ENCODE measurements at places on chromosomes 4 and X.

GRCh38 chr4:137343221-137343620, 189.1 kb downstream of the PCDH18 start:
- DNase-seq, result no peak

GRCh38 chr4:40380647-40381046, 45.5 kb downstream of the CHRNA9 start:
- DNase-seq, result no peak

- DNase-seq, result no peak
Measured at GRCh38 chr4:180380733-180381132, 1862.5 kb upstream of the TENM3 start.

- no peak for DNase-seq
Measured at GRCh38 chr4:3192827-3193226, 56.1 kb upstream of the MSANTD1 start.

DNA sequence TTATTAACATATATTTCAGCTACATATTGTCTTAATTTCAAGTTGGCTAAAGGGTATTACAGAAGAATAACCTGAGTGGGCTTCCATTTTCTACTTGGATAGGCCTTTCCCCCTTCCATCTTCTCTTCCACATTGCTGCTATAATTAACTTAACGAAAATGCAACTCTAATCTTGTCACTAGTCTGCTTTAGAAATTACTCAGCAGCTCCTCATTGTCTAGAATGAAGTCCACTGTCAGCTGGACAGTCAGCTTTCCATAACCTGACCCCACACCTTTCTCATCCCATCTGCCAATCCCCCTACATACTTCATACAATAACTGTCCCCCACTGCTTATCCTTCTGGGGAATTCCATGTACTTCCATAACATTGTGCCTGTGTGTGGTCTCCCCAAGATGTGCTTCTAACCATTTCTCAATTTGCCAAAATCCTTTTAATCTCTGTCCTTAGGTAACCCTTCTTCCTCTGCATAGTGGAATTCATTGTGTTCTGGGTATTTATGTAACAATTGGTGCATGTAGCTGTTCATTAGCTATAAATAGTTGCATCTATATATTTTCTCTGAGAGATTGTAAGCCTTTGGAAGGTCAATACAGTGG, 4.8 kb downstream of the MND1 start:
- DNase-seq, result no peak

GRCh38 chr4:159564615-159565014, 461.7 kb downstream of the RAPGEF2 start:
- no peak for DNase-seq

- DNase-seq, result no peak
Measured at GRCh38 chr4:184992422-184992821, 25.9 kb upstream of the HELT start.

DNA sequence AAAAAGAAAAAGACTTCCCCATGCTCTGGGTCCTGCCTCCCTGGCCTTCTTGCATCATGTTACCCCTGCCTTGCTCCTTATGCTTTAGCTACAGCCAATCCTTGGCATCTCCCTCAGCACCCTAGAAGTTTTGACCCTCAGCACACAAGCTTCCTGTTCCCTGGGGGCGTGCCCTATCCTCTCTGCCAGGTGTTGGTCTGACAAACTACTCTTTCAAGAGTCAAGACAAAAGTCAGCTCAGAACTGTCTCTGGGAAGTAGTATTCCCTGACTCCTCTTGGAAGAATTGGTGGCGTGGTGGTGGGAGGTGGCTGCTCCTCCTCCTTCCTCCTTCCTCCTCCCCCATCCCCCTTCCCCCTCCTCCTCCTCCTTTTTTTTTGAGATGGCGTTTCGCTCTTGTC, 41.0 kb downstream of the PRPS1 start:
- DNase-seq, result no peak

DNA sequence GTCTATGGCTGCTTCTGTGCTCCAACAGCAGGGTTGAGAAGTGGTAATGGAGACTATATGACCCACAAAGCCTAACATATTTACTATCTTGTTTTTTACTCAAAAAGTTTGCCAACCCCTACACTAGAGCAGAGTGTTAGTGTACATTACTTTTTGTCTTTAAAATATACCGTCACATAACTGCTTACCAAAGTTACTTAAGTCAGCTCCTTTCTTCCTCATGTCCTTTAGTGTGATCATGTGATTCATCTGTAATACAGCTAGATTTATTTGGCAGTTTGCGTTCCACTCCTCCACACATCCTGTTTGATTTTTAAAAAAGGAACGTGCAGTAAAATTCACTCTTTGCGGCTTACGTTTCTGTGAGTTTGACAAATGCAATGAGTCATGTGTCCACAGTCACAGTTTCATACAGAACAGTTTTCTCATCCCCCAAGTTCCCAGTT, 162.4 kb upstream of the GPRIN3 start:
- DNase-seq, result no peak

- no peak for DNase-seq
Measured at GRCh38 chr4:89308161-89308500, 531 bp upstream of the GPRIN3 start.

DNA sequence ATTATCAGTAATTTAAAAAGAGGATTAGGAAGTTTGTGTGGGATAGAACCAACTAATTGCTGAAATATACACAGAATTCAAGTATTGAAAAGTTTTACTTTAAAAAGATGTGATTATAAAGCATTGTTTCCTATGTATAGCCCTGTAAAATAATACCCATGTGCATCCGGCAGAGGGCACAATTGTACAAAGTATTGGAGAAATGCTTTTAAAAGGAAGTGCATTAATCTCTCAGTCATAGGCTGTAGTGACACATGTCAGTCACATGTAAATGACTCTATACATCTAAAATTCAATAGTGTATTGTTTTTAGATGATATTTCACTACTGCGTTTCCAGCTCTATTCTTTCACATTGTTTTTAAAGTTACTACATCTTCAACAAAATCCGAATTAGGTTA, 9.7 kb upstream of the GEMIN8 start:
- DNase-seq, result peak; percentile 31

DNA sequence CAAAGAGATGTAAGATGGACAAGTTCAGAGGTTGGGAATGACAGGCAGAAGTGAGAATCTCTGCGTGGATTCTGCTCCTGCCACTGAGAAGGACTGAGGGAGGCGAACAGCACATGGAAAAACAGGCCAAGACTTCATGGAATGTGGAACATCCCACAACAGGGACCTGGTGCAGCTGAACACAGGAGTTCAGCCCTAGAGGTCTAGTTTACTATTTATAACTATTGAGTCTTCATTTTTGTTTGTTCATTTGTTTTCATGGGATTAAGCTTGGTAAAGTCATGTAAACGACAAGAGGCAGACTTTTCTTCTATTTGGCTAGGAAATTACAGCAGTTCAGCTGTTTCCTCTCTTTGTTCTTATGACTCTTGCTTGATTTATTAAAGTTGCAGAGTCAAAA, 234.5 kb downstream of the MAML3 start:
- no peak for DNase-seq

GRCh38 chr4:53693909-53694308, 102.6 kb upstream of the LNX1 start:
- DNase-seq, result no peak

- DNase-seq, result no peak
Measured at GRCh38 chr4:78689261-78689660, 86.9 kb upstream of the BMP2K start.

DNA sequence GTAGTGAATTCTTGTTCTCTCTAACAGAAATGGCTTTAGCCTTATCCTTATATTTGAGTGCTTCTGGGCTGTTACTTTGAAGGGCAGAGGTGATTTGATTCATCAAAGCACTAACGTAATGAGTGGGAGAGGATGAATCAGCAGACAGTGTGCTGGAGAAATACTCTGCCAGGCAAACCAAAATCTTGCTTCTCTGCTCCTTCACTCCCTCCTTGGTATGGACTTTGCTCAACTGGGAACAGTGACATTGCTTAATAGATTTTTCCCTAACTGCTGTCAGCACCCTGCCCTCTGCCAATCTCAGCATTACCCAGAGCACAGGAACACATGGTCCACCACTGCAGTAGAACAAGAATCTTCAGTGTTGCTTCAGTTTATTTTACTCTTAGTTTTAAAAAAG, 56.0 kb downstream of the PDLIM5 start:
- no peak for DNase-seq

DNA sequence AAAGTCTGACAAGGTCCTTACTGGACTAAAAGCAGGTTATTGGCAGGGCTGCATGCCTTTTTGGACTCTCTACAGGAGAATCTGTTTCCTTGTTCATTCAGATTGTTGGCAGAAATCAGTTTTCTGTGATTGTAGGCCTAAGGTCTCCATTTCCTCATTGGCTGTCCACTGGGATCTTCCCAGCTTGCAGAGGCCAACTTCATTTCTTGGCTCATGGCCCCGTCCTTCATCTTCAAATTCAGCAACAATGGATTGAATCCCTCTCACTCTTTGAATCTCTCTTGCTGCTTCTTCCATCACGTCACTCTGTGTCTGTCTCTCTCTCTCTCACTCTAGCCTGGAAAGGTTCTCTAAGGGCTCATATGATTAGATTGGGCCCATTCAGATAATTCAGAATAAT, 14.9 kb upstream of the GLUD2 start:
- DNase-seq, result no peak

GRCh38 chrX:118989886-118990285, 15.5 kb downstream of the LONRF3 start:
- DNase-seq, result no peak

GRCh38 chr4:153589703-153590595, 94.1 kb upstream of the TLR2 start:
- DNase-seq, result no peak

DNA sequence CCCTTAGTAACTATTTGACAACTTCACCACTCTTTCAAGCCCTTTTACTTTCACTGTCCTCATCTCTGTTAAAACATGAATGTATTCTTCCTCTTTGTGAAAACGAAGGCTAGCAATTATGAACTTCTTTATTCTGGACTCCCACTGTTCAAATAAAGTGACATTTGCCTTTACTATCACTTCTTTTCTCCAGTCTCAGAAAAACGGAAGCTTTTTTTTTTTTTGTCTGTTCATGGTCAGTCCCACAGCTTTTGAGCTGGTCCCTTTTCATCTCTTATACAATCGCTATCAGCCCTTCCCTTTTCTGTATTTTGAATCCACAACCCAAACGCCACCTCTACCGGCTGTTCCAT, 327.7 kb downstream of the DKK2 start:
- DNase-seq, result no peak

DNA sequence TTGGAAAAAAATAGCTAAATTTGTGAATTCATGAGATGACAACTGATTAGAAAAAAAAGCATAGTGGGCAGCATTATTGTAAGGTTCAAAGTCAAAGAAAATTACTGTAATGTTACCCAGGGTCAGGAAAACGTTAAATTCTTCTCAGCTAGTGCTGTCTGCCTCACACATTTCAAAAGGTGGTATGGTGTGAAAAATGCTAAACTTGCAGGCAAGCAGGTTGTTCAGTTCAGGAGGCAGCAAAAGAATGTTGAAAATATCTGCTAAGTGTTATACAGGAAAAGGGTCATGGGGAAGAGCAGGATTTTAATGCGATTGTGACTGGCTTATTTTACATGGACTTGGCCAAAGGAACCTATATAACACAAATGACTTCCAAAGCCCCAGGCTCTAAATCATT, 232.5 kb upstream of the NDST3 start:
- no peak for DNase-seq

DNA sequence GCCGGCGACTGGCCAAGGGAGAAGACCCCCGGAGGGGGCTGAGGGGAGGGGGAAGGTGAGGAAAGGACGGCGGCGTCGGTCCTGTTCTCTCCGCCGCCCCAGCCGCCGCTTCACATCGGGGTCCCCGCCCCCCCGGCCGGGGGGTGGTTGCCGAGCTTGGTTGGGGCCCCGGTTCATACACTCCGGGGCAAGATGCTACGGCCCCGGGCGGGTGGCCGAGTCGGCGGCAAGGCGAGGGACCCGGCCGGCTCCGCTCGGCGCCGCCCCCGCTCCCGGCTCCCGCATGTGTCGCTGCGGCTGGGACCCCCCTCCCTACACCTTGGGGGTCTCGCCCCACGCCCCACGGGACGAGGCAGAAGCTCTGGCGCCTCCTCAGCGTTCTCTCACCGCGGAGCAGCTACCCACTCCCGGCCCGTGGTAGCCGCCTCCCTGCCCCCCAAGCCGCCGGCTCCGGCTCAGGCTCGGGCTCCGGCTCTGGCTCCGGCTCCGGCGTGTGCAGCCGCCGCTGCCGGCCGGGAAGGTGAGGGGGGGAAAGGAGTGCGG, 461 bp downstream of the FBXW7 start:
- peak; percentile 26 for DNase-seq

GRCh38 chr4:173509036-173510001, 20.7 kb downstream of the HAND2 start:
- no peak for DNase-seq

DNA sequence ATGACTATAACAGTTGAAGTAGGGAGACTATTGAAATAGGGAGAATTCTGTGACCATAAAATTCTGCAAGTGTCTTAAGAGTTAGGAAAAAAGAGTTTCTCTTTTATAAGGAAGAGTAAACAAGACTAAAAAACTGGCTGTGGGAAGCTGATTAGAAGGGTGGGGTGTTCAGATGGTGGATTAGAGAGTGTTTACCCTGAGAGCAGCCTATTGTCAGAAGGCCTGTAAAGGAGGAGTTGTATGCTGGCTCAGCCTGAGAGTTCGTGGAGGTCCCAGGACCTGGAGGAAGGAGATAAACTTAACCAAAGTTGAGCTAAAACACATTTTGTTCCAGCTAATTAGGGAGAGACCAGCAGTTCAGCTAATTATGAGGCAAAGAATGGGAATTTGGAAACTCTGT, 629.7 kb downstream of the PCDH7 start:
- DNase-seq, result no peak

DNA sequence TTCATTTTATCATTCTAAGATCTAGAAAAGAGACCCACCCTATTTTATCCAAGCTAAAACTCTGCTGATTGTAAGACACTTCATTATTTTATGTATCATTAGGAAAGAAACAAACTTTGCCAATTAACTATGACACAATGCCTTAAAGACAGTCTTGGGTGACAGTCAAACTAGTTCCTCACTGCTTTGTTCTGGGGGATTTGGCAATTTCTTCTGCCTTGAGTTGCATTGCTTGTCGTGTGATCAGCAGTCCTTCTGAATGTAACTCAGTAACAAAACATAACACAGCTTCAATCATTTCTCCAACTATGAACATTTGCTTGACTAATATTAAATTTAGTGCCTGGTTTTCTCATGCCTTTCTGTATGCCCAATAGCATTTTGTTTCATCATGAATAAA, 577.9 kb upstream of the DIPK2B start:
- no peak for DNase-seq

- DNase-seq, result no peak
Measured at GRCh38 chr4:47519239-47519883, 34.3 kb downstream of the ATP10D start.

GRCh38 chr4:87423317-87424098, 1.1 kb downstream of the NUDT9 start:
- DNase-seq, result no peak

DNA sequence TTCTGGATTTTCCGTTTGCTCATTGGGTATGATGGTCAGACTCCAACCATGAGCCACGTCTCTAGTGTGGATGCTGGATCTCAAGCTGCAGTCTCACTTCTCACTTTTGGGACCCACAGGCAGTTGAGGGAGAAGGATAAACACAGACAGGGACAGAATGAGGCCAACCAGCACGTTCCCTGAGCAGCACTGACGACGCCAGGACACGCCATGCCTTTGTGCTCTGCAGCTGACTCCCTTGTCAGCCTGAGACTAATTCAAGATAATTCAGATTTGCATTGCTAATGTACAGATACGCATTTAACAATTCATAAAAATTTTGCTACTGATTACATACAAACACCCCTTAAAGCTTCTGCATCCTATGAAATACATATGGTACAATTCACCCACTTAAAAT, 106.5 kb downstream of the FAM193A start:
- DNase-seq, result no peak

- no peak for DNase-seq
Measured at GRCh38 chr4:153538487-153539357, 72.6 kb downstream of the TMEM131L start.

- no peak for DNase-seq
Measured at GRCh38 chr4:157223456-157223855, 2.9 kb downstream of the GRIA2 start.

Data from activated T-helper 1 cell treated with Interleukin-2 at 50 U/mL for 16 hours (primary cell).